Bronchial smooth muscle cell (primary cell): ENCODE measurements at places on chromosomes 1 and 21. TPM values are rescaled to one million over a fixed set of nuclear protein-coding genes. Genes with fewer than 3 reads are reported as not detected.

VWA5B1 gene
- not detected in 2 replicates for total RNA-seq

OR10J1 gene
- not detected in 2 replicates for total RNA-seq

PPFIA4 gene
- total RNA-seq, result 5.5 and 9.4 TPM in 2 replicates

S100A7 gene
- not detected in 2 replicates for total RNA-seq

RXFP4 gene
- total RNA-seq, result not detected in 2 replicates

FAM167B gene
- total RNA-seq, result 0.34 and 0.47 TPM in 2 replicates

MROH9 gene
- total RNA-seq, result 0.09 TPM in 1 of 2 replicates, not detected in the other

CFAP74 gene
- not detected in 2 replicates for total RNA-seq

TCHHL1 gene
- total RNA-seq, result not detected in 2 replicates

CADM3 gene
- under 0.01 TPM in 1 of 2 replicates, not detected in the other for total RNA-seq

AMY1A gene
- not detected in 2 replicates for total RNA-seq

CD5L gene
- total RNA-seq, result not detected in 2 replicates

VSIG8 gene
- under 0.01 TPM in 2 replicates for total RNA-seq

LMX1A gene
- not detected in 2 replicates for total RNA-seq

TSPAN1 gene
- not detected in 2 replicates for total RNA-seq

GJB5 gene
- 0.16 and 0.34 TPM in 2 replicates for total RNA-seq

NPHS2 gene
- total RNA-seq, result not detected in 2 replicates

ZNF678 gene
- 4.1 and 5.7 TPM in 2 replicates for total RNA-seq

SLAMF9 gene
- not detected in 2 replicates for total RNA-seq

IGSF5 gene
- total RNA-seq, result 0.09 and 0.32 TPM in 2 replicates

OVAAL gene
- total RNA-seq, result not detected in 2 replicates

CYB5RL gene
- 6.7 and 8.2 TPM in 2 replicates for total RNA-seq
